ENCODE measurements at places on chromosomes 5 and 9.

- no peak overlapping the region for H3K27ac ChIP-seq
- H3K4me1 ChIP-seq, result no peaks in the 10 kb centered on the region
- H3K27me3 ChIP-seq, result no peaks in the 10 kb centered on the region
- no peak for DNase-seq
These were observed 104.2 kb upstream of the RASEF start for GRCh38 chr9:83167126-83167525.

DNA sequence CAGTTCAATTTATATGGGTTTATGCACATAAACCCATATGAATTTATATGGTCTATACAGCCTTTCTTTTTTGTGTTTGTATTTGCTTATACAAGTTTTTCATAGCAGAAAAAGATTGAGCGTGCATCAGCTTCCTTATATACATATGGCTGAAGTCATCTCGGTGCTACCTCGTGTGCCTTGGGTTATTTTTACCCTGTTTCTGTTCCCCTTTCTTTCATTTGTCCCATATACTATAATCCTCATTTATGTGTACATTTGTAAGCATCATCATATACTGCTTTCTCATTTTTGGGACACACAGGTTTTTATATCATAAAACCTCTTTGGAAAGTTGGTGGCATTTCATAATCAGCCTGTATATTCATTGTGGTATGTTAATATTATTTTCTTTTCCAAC is 107.8 kb upstream of the ADAMTSL1 start:
- no peak overlapping the region for H3K27ac ChIP-seq
- no peak overlapping the region for H3K4me3 ChIP-seq
- DNase-seq, result no peak

- no peak overlapping the region for H3K4me3 ChIP-seq
- H3K27me3 ChIP-seq, result no peaks in the 10 kb centered on the region
- H3K27ac ChIP-seq, result no peak overlapping the region
- no peaks in the 10 kb centered on the region for H3K4me1 ChIP-seq
- H3K36me3 ChIP-seq, result peaks cover 2% of the 10 kb centered on the region
- no peak for DNase-seq
These were observed 4.9 kb downstream of the TIGD6 start for GRCh38 chr5:149995385-149996204.

- no peaks in the 10 kb centered on the region for H3K4me1 ChIP-seq
- H3K27ac ChIP-seq, result no peak overlapping the region
- H3K4me3 ChIP-seq, result no peak overlapping the region
These were observed 549.4 kb downstream of the LRRC70 start for GRCh38 chr5:63128018-63128417.

GRCh38 chr5:2762744-2763532 is 11.5 kb upstream of the IRX2 start:
- DNase-seq, result no peak
- peaks cover 2% of the 10 kb centered on the region for H3K36me3 ChIP-seq
- peaks cover 12% of the 10 kb centered on the region for H3K27me3 ChIP-seq
- no peak overlapping the region for H3K4me3 ChIP-seq
- H3K4me1 ChIP-seq, result peaks cover 5% of the 10 kb centered on the region

DNA sequence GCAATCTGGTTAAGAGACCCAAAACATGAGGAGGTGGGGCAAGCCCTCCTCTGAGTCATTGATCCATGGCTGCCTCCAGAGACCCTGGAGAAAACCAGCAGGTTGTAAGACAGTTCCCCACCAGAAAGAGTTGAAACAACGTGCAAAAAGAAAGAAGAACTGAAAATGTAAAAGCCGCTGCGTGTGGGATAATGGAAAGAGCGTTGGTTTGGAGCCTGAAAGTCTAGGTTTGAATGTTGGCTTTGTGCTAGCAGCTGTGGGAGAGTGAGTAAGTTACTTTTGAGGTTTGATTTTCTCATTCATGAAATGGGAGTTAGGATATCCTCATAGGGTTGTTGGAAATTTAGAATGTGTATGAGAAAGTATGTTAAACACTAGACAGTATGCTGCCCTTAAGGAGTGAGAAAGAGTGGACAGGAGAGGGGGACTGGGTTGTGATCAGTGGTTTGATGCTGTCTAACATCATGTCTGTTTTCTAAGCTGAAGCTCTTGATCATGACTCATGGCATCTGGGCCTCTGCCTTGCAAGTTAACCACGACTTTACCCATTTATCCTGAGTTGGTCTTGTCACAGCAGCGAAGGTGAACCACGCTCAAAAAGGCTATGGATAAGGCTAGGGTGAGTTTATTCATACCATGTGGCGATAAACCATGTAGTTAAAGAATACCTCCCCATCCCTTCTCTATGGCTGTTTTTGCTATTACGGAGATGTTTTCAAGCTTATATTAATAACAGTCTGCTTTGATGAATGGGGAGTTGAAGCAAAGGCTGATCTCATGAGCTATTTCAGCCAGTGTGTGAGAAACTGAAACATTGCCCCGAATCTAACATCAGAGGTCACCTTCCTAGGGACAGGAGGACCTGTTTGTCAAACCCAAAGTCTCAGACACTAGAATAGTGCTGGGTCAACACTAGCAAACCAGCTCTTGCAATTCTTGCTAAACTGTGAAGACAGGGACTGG is 41.3 kb downstream of the ZNF366 start:
- no peak for DNase-seq
- H3K27ac ChIP-seq, result no peak overlapping the region
- no peaks in the 10 kb centered on the region for H3K27me3 ChIP-seq
- H3K36me3 ChIP-seq, result no peaks in the 10 kb centered on the region
- no peaks in the 10 kb centered on the region for H3K4me1 ChIP-seq

GRCh38 chr5:123708074-123708806 is 196.3 kb downstream of the CSNK1G3 start:
- no peaks in the 10 kb centered on the region for H3K36me3 ChIP-seq
- no peak for DNase-seq

DNA sequence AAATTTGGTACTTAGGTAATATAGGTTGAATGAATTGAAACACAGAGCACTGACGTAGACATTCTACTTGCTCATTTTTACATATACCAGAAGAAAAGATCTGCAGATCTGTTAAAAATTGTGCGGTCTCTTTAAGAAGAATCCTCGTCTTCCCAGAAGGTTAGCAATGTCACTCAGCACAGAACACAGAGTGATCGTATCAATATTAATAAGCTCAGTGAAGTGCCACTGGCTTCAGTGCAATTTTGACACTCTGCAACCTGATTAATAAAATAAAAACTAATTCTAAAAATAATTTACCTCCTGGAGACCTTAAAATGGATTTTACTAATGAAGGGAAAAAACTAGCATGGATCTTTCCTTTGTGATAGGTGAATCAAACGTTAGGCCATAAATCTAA is 356.1 kb upstream of the DMAC1 start:
- peaks cover 9% of the 10 kb centered on the region for H3K36me3 ChIP-seq
- no peak overlapping the region for H3K4me3 ChIP-seq
- H3K4me1 ChIP-seq, result no peaks in the 10 kb centered on the region
- no peaks in the 10 kb centered on the region for H3K27me3 ChIP-seq
- no peak overlapping the region for H3K27ac ChIP-seq
- DNase-seq, result no peak

GRCh38 chr5:9361835-9362234 is 184.0 kb downstream of the SEMA5A start:
- no peak overlapping the region for H3K4me3 ChIP-seq
- no peaks in the 10 kb centered on the region for H3K4me1 ChIP-seq
- no peaks in the 10 kb centered on the region for H3K36me3 ChIP-seq
- DNase-seq, result peak; percentile 77
- H3K27ac ChIP-seq, result no peak overlapping the region

GRCh38 chr9:5848372-5848882 is 15.5 kb upstream of the ERMP1 start:
- H3K27me3 ChIP-seq, result no peaks in the 10 kb centered on the region
- H3K27ac ChIP-seq, result no peak overlapping the region
- no peak for DNase-seq
- 0 out of 2 replicates have a peak, but pooled peaks cover 2% of the 10 kb centered on the region for H3K4me1 ChIP-seq
- no peak overlapping the region for H3K4me3 ChIP-seq
- no peaks in the 10 kb centered on the region for H3K36me3 ChIP-seq

DNA sequence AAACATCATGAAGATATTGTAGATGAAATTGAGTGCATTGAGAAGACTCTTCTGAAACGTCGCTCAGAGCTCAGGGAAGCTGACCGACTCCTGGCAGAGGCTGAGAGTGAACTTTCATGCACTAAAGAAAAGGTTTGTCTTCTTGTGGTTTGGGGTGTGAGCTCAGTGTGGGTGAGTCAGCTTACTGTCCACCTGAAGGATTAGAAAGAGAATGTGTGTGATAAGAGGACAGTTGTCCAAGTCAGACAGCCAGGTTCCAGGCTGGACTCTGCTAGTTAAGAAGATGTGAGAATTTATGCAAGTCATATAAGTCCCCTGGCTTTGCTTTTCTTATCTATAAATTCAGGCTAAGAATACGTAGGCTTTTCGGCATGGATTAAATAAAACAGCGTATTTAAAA is 46.9 kb downstream of the RAB14 start:
- no peak overlapping the region for H3K4me3 ChIP-seq
- peaks cover 16% of the 10 kb centered on the region for H3K36me3 ChIP-seq
- H3K27ac ChIP-seq, result no peak overlapping the region
- DNase-seq, result no peak
- no peaks in the 10 kb centered on the region for H3K4me1 ChIP-seq

GRCh38 chr5:135345956-135346731 is 52.9 kb downstream of the MACROH2A1 start:
- H3K4me3 ChIP-seq, result no peak overlapping the region
- H3K36me3 ChIP-seq, result peaks cover 52% of the 10 kb centered on the region
- H3K4me1 ChIP-seq, result no peaks in the 10 kb centered on the region
- H3K27me3 ChIP-seq, result no peaks in the 10 kb centered on the region
- no peak overlapping the region for H3K27ac ChIP-seq

DNA sequence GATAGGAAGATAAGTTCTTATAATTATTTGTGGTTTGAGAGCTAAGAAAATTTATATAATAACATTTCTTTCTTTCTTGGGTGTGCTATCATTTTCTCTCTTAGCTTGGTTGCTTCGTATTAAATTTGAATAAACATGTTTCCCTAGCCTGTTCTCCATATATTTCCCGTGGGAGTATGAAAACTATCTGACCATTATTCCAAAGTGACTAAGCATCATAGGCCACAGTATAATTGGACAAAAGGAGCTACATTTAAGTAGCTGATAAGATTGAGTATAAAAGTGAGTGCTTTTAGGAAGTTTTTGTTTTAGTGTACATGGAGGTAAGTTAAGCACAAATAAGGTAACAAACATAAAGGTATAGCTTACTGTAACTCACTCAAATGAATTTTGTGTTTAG is 8.4 kb upstream of the OSMR start:
- DNase-seq, result no peak
- no peaks in the 10 kb centered on the region for H3K27me3 ChIP-seq
- no peak overlapping the region for H3K4me3 ChIP-seq
- H3K27ac ChIP-seq, result no peak overlapping the region
- H3K4me1 ChIP-seq, result no peaks in the 10 kb centered on the region
- H3K36me3 ChIP-seq, result no peaks in the 10 kb centered on the region

DNA sequence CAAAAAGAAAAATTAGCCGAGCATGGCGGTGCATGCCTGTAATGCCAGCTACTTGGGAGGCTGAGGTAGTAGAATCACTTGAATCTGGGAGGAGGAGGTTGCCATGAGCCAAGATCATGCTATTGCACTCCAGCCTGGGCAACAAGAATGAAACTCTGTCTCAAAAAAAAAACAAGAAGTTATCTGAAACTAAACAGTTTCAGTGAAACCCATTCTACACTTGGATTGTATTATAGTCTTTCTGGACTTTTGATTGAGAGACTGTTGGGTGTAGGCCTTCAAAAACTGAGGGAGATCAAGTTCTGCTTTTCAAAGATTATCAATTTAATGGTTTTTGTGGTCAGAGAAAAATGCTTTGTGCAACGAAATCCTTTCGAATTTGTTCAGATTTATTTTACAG is 34.6 kb upstream of the SPINK5 start:
- no peaks in the 10 kb centered on the region for H3K27me3 ChIP-seq
- H3K27ac ChIP-seq, result no peak overlapping the region
- H3K4me3 ChIP-seq, result no peak overlapping the region
- no peak for DNase-seq
- H3K4me1 ChIP-seq, result no peaks in the 10 kb centered on the region
- no peaks in the 10 kb centered on the region for H3K36me3 ChIP-seq

- peaks cover 5% of the 10 kb centered on the region for H3K4me1 ChIP-seq
- peak overlapping the region; percentile 92 for H3K4me3 ChIP-seq
- peak; percentile 60 for DNase-seq
- H3K27me3 ChIP-seq, result peaks cover 15% of the 10 kb centered on the region
These were observed 1.5 kb downstream of the SMARCA2 start for GRCh38 chr9:2016408-2017330.

DNA sequence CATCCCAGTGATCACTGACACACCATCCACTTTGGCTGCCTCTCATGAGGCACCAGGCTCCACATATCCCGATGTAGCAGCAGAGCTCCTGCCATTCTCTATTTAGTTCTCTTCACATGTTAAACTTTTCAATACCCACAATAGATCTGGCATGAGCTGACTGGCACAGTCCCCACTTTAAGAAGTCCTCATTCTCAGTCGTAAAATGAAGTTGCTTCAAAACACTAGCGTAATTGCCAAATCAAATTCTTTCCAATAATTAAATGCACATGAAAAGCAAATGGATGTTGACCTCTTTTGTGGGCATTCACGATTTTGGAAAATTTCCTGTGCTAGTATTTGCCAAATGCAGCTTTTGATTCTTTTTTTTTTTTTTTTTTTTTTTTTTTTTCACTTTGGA is 32.4 kb downstream of the HAPLN1 start:
- H3K36me3 ChIP-seq, result no peaks in the 10 kb centered on the region
- no peak overlapping the region for H3K4me3 ChIP-seq
- no peak overlapping the region for H3K27ac ChIP-seq
- no peak for DNase-seq

DNA sequence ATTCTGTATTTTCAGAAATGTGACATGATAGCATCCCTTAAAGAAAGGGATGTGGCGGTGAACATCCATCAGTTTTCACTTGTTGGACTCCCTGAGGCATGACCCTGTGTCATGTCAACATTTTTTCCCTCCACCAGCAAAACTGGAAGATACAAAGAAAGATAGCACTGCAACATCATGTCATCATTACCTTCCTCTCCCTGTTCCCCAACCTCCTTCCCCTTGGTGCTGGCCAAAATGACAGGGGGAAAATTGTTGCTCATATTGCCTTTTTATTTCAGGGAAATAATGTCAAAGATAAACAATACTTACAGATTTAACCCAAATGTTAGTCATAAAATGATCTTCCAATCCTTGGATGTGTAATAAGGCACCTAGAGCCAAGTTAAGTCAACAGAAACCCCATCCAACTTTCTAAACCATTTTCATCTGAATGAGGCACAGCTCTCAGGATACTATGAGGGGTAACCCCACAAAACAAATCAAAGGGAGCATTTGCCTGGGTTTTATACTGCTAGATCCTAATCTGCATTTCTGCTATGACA is 644.3 kb downstream of the ACTL7B start:
- H3K4me3 ChIP-seq, result no peak overlapping the region
- no peaks in the 10 kb centered on the region for H3K36me3 ChIP-seq
- no peaks in the 10 kb centered on the region for H3K27me3 ChIP-seq
- H3K27ac ChIP-seq, result no peak overlapping the region
- H3K4me1 ChIP-seq, result no peaks in the 10 kb centered on the region

- H3K27ac ChIP-seq, result no peak overlapping the region
- no peak for DNase-seq
- no peak overlapping the region for H3K4me3 ChIP-seq
These were observed 470.3 kb upstream of the WWC1 start for GRCh38 chr5:167821151-167821550.

GRCh38 chr5:133930061-133930812 is 38.2 kb downstream of the C5orf15 start:
- no peaks in the 10 kb centered on the region for H3K4me1 ChIP-seq
- no peaks in the 10 kb centered on the region for H3K36me3 ChIP-seq
- DNase-seq, result no peak
- no peak overlapping the region for H3K4me3 ChIP-seq
- H3K27me3 ChIP-seq, result no peaks in the 10 kb centered on the region

GRCh38 chr9:4829969-4830368 is 37.2 kb downstream of the RCL1 start:
- H3K27ac ChIP-seq, result no peak overlapping the region
- no peaks in the 10 kb centered on the region for H3K4me1 ChIP-seq
- H3K36me3 ChIP-seq, result no peaks in the 10 kb centered on the region
- H3K4me3 ChIP-seq, result no peak overlapping the region
- DNase-seq, result no peak
